ENCODE measurements at places on chromosomes 7 and 10.

GRCh38 chr7:132438926-132439325 is 137.3 kb downstream of the PLXNA4 start:
- DNase-seq: no peak
- H3K27ac ChIP-seq: no peak overlapping the region
- peaks cover 2% of the 10 kb centered on the region for H3K36me3 ChIP-seq
- no peak overlapping the region for H3K4me3 ChIP-seq
- H3K27me3 ChIP-seq: no peaks in the 10 kb centered on the region

DNA sequence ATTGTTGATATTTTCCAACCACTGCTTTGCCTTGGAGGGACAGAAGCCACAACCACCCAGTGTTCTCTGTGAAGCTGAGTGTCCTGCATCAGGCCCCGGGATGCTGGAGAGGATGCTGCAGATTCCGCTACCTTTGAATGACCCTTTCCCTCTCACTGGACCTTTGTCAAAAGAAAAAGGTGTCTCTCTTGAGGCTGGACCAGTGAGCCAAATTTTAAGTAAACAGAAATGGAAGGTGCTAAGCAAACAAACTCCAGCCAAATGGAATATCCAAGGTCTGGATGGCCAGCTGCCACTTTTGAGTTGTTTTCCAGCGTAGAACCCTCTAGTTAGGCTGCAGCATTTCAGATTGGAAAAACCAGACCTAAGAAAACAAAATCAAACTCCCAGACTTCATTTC is 145.5 kb downstream of the TRIL start:
- DNase-seq: no peak
- peaks cover 2% of the 10 kb centered on the region for H3K36me3 ChIP-seq
- peaks cover under 1% of the 10 kb centered on the region for H3K27me3 ChIP-seq
- no peak overlapping the region for H3K27ac ChIP-seq

GRCh38 chr10:43942096-43942850 is 293.6 kb upstream of the ZNF32 start:
- peaks cover 11% of the 10 kb centered on the region for H3K27me3 ChIP-seq
- DNase-seq: no peak
- H3K4me3 ChIP-seq: no peak overlapping the region
- H3K27ac ChIP-seq: no peak overlapping the region
- no peaks in the 10 kb centered on the region for H3K36me3 ChIP-seq
- peaks cover 18% of the 10 kb centered on the region for H3K4me1 ChIP-seq

DNA sequence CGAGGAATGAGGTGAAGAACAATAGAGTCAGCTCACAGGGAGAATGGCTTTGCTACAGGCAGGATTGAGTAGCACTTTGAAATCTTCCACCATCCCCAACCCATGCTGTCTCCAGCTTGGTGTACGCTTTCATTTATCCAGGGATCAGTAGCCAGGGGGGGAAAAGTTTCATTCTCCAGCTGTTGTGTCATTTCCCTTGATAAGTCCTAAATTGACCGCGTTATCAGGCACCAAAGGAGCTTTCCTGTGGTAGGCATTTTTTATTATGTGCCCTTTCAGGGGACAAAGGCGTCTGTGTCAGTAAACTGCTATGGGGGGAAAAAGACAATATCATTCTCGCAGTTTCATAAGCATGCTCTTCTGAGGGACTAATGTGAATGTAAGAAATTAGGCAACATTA is 106.6 kb upstream of the YAE1 start:
- DNase-seq: no peak
- H3K4me3 ChIP-seq: no peak overlapping the region
- H3K27me3 ChIP-seq: peaks cover 48% of the 10 kb centered on the region
- H3K4me1 ChIP-seq: no peaks in the 10 kb centered on the region

DNA sequence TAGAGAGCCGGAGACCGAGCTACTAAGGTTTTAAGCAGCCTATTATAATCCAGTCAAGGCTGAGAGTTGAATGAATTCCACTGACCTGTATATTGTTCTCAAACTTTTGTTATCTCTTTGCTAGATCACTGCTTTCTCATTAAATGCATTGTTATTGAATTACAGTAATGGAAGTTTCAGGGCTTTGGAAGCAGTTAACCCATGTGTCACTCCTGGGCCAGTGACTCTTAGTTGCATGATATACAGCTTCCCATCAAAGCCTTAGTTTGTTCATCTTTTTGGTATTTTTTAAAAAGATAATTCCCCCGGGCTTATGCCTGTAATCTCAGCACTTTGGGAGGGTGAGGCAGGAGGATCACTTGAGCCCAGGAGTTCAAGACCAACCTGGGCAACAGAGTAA is 55.4 kb upstream of the KIAA1217 start:
- no peaks in the 10 kb centered on the region for H3K27me3 ChIP-seq
- no peak overlapping the region for H3K27ac ChIP-seq
- H3K4me1 ChIP-seq: no peaks in the 10 kb centered on the region
- no peak overlapping the region for H3K4me3 ChIP-seq
- DNase-seq: no peak

DNA sequence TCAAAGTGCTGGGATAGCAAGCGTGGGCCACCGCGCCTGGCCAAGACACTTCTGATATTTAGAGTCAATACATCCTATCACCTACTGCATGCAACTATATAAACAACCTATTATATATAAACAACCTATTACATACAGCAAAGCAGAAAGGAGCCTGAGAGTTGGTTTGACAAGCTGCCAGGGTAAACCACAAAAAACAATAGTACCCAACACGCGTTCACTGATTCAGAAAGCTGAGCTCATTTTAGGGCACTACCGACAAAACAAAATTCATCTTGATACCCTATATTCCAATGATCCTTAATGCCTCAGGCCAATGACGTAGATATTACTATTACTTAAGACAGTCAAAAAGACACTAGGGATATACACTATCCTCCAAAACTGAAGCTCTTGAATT is 16.2 kb downstream of the MALSU1 start:
- H3K4me3 ChIP-seq: no peak overlapping the region
- DNase-seq: no peak
- H3K4me1 ChIP-seq: no peaks in the 10 kb centered on the region
- peaks cover 1% of the 10 kb centered on the region for H3K36me3 ChIP-seq
- peaks cover 7% of the 10 kb centered on the region for H3K27me3 ChIP-seq
- no peak overlapping the region for H3K27ac ChIP-seq
